ENCODE measurements at places on chromosomes 16 and 17.
A peak's percentile ranks its signal among the peaks of the same experiment; 100 is the strongest.

DNA sequence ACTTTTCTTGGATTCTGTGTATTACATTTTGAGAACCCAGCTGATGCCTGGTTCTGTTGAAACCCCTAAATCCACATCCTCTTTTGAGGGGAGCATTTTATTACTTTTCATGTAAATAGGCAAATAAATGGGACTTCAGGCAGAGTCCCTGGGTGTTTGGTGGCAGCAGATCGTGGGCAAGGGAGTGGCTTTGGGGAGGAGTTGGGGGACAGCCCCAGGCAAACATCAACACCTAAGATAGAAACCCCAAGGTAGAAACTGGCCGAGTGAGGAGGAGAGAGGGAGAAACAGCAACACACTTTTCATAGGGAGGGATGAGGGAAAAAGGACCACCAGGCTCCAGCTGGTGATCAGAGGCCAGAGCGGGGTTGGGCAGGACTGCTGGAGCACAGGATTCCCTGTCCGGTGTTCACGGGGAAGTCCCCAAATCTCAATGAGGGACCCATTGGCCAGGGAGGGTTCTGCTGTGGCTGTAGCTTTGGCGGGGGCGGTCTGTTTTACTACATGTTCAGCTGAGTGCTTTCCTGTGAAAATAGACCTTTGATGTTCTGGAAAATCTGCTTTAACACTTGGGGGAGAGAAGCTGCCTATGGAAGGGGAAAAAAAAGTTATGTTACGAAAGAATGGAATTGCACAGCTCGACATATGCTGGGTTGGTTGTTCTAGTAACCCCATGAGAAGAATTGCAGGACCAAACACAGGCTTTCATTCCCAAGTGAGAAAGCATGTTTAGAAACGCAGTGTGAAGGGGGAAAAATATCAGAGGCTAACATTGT is 46.6 kb downstream of the MSI2 start:
- H3K27ac ChIP-seq = peak overlapping the region; percentile 58
- H3K4me3 ChIP-seq = no peak overlapping the region
- H3K4me1 ChIP-seq = peaks cover 22% of the 10 kb centered on the region
- H3K27me3 ChIP-seq = no peaks in the 10 kb centered on the region

DNA sequence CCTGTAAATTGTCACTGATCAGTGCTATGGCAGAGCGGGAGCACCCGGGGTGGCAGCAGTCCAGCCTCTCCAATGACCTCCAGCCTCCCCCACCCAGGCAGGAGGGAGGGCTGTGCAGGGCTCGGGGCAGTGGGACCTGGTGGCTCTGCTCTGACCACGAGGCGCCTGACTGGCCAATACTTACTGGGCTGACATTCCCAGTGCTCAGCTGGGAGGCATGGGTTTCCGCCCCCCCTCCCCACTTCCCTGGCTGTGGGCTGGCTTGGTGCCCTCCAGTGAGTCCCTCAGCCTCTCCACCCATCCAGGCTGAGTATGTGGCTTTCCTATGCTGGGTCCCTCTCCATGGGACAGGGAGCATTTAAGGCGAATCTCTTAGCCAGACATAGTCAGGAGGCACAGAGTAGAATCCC is 2.7 kb downstream of the SOCS3 start:
- no peak for ATAC-seq
- peaks cover 25% of the 10 kb centered on the region for H3K36me3 ChIP-seq
- H3K4me3 ChIP-seq = peak overlapping the region; percentile 89
- H3K27me3 ChIP-seq = no peaks in the 10 kb centered on the region
- H3K27ac ChIP-seq = peak overlapping the region; percentile 89
- H3K4me1 ChIP-seq = peaks cover 63% of the 10 kb centered on the region

- no peaks in the 10 kb centered on the region for H3K27me3 ChIP-seq
- H3K4me3 ChIP-seq = no peak overlapping the region
- no peaks in the 10 kb centered on the region for H3K36me3 ChIP-seq
- ATAC-seq = no peak
- H3K27ac ChIP-seq = no peak overlapping the region
Observed at GRCh38 chr17:52143542-52143941, 15.0 kb downstream of the CA10 start.

- H3K36me3 ChIP-seq = peaks cover 34% of the 10 kb centered on the region
- no peak for ATAC-seq
- H3K4me1 ChIP-seq = no peaks in the 10 kb centered on the region
- H3K27me3 ChIP-seq = no peaks in the 10 kb centered on the region
Observed at GRCh38 chr16:69833357-69834282, 71.5 kb downstream of the WWP2 start.

GRCh38 chr17:61253362-61253761 is 146.3 kb upstream of the TBX2 start:
- peaks cover 7% of the 10 kb centered on the region for H3K4me1 ChIP-seq
- H3K36me3 ChIP-seq = peaks cover 6% of the 10 kb centered on the region
- no peak overlapping the region for H3K27ac ChIP-seq
- H3K27me3 ChIP-seq = no peaks in the 10 kb centered on the region
- H3K4me3 ChIP-seq = no peak overlapping the region

GRCh38 chr16:72992142-72992601 is 55.8 kb downstream of the ZFHX3 start:
- H3K27me3 ChIP-seq = no peaks in the 10 kb centered on the region
- H3K4me3 ChIP-seq = no peak overlapping the region
- no peak for ATAC-seq
- H3K27ac ChIP-seq = no peak overlapping the region

Data from stimulated activated memory B cell treated with anti-CD40 and anti-IgM and Interleukin-4, amounts not matched to agents 10 μg/mL and 1 μg/mL and 100 μg/mL, for 72 hours (primary cell).